Activated CD8-positive, alpha-beta memory T cell treated with anti-CD3 and anti-CD28 coated beads for 24 hours (primary cell): ENCODE measurements at places on chromosomes 6 and 20.

- DNase-seq = peak; percentile 79
Measured at GRCh38 chr6:2353412-2354137, 108.2 kb upstream of the GMDS start.

- DNase-seq = no peak
Measured at GRCh38 chr6:43833223-43833995, 63.4 kb downstream of the VEGFA start.

DNA sequence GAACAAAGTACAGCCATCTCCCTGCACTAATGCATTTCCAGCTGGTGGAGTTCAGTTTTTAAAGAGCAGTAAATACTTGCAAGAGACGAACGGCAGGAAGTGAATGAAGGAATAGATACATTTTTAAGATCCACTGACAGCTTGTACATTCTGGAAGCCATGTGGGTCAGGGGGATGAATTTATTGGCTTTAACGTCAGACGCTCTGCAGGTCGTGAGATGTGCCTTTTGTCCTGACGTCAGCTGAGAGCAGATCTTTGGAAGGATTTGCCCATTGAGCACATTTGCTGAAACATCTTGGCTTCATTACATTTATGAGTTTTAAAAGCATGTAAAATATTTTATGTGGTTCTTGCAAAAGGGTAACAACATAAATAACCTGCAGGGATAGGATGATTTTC is 29.5 kb upstream of the SALL4 start:
- no peak for DNase-seq

GRCh38 chr6:168728056-168728455 is 287.1 kb downstream of the SMOC2 start:
- DNase-seq = no peak

GRCh38 chr20:35726842-35727711 is 15.0 kb downstream of the RBM39 start:
- no peak for DNase-seq

GRCh38 chr6:15399641-15400470 is 154.0 kb downstream of the JARID2 start:
- no peak for DNase-seq

GRCh38 chr6:39082310-39082709 is 32.7 kb downstream of the SAYSD1 start:
- peak; percentile 50 for DNase-seq

GRCh38 chr6:108549741-108550140 is 11.0 kb upstream of the FOXO3 start:
- no peak for DNase-seq

DNA sequence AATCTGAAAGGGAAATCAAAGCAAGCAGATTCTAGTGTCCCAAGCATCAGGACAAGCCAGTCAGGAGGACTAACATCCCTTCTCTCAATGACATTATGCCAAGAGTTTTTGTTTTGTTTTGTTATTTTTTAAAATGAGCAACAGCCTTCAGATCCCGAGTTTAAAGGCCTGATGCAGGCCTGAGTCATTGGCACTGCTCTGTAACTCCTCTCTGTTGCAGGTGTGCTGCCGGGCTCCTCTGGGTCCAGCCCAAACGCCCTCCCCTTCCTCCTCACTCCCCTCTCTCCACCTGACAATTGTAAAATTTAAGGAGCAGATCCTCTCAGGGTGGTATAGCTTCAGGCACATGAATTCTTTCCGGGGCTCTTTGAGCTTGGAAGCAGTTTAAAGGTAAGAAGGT is 502.0 kb downstream of the BMP2 start:
- no peak for DNase-seq

DNA sequence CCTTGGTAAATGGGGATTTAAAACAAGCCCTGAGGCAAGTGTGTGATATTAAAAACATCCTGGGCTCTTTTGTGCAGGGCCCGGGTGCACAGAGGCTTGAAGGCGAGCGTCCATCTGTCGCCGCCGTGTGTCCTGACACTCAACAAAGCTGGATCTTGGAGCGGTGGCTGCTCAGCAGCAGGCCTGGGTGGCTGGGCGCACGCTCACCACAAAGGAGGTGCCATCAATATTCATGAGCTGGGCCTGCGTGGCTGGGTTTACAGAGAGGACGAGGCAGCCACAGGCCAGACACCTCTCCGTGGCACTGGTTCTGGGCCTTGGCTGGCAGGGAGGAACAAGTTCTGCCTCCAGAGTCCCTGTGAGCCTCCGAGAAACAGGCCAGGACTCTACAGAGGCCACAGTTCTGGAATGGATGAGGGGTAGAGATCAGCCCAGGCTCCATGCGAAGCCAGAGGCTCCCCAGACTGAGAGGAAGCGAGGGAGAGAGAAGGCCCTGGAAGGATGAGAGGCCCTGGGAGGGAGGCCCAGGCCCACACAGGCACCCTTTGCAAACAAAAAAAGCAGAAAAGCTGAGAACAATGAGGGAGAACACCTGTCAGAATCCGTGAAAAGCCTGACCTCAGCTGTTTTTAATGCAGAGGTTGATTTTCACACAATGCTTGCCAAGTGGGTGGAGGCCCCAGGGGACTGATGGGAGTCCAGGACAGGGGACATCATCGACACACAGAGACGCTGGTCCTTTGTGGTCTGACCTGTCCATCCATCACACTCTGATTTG is 21.9 kb downstream of the BHLHE23 start:
- no peak for DNase-seq

GRCh38 chr6:54107470-54108090 is 3.7 kb upstream of the MLIP start:
- no peak for DNase-seq

DNA sequence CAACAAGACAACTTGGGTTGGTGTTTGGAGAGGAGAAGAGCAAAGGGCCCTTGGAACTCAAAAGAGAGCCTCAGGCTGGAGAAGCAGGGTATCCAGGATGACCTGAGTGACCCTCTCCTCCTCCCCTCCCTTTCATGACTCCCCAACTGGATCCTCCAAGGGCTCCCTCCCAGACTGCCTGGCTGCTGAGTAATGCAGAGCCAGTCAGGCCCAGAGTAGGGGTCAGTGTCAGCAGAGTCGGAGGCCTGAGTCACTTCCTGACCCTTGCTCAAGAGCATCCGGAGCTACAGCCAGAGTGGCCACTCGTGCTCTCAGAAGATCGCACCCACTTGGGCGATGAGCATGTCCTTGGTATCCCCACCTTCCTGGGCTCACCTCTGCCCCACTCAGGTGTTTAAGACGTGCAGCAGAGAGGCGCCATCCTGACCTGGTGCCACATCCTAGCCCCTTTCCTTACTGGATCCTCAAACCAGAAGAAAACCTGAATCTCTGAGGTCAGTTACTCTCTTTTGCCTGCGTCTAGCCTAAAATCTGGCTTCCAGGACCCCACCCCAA is 2.8 kb upstream of the MAPK13 start:
- no peak for DNase-seq

- DNase-seq = no peak
Measured at GRCh38 chr6:108648191-108648590, 87.5 kb downstream of the FOXO3 start.

GRCh38 chr20:63003546-63003945 is 3.2 kb downstream of the BHLHE23 start:
- no peak for DNase-seq

- no peak for DNase-seq
Measured at GRCh38 chr6:7910298-7910653, 312 bp downstream of the TXNDC5 start.

DNA sequence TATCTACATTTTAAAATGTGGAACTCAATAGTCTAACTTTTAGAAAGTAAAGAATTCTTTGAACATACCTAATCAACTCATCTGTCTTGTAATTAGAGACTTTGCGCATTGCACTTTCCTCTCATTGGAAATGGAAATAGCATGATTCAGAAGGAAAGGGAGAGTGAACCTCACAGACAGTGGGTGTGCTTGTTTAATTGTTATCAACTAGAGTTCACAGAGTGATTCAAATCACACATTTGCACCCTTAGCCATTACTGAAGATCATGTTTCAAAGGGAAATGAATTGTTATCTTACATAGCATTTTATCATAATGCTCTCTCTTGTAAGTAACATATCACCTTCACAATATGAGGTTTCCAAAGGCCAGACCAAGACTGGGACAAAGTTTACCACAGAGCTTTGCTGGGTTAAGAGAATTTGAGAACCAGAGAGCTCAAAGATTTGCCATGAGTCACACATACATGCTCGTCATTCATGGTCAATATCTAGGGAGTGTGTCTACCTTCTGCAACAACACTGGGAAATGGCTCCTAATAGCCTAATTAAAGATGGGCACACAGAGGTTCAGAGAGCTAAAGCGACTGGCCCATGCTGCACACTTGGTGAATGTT is 21.5 kb downstream of the GSTA3 start:
- DNase-seq = no peak

DNA sequence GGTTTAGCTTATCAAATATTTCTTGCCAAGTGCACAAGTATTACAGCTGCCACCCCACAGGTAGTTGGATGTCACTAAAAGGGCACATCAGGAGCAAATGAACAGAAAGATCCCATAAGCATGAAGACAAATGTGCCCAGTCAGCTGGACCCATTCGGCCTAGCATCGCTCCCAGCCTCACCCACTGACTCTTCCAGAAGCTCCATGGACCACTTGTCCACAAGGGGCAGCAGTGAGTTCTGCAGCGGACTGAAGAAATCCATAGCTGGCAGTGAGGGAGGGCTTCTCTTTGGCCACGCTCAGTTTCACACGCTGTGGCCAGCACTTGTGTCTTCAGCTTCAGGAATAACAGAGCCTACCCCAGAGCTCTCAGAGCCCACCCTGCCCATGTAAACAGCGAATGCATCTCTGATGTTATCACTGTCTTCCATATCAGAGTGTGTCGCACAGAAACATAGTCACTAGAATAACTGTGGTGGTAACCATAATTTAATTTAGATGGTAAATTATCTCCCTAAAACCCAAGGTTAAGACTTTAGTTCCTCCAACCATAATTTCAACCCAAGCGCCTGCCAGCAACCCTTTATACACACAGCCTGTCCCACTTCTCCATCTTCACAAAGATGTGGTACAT is 15.8 kb downstream of the CGA start:
- DNase-seq = peak; percentile 74

- DNase-seq = no peak
Measured at GRCh38 chr6:162711376-162711775, 16.2 kb downstream of the PRKN start.

GRCh38 chr20:17661121-17661744 is 20.8 kb downstream of the RRBP1 start:
- DNase-seq = no peak

- no peak for DNase-seq
Measured at GRCh38 chr20:39294137-39294725, 332.1 kb downstream of the DHX35 start.

DNA sequence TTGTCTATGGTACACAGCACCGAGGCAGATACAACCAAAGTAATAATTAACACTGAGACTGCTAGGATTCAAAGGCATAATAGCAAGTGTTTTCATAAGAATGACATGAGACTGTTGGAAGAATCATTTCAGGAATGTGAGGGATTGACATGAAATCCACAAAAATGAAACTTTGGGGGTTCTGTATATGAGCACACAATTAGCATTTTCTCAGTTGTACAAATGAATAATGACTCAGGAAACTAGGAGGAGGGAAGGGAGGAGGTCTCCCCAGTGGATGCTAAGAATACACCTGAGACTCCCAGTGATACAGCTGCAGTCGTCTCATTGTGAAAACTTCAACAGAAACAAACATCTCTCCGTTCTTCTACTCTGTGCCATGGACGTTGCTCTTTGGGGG is 428.4 kb upstream of the PLCB4 start:
- no peak for DNase-seq

- DNase-seq = no peak
Measured at GRCh38 chr6:34247481-34248197, 1.2 kb downstream of the SMIM29 start.

- no peak for DNase-seq
Measured at GRCh38 chr20:44938637-44939036, 21.6 kb downstream of the TOMM34 start.

DNA sequence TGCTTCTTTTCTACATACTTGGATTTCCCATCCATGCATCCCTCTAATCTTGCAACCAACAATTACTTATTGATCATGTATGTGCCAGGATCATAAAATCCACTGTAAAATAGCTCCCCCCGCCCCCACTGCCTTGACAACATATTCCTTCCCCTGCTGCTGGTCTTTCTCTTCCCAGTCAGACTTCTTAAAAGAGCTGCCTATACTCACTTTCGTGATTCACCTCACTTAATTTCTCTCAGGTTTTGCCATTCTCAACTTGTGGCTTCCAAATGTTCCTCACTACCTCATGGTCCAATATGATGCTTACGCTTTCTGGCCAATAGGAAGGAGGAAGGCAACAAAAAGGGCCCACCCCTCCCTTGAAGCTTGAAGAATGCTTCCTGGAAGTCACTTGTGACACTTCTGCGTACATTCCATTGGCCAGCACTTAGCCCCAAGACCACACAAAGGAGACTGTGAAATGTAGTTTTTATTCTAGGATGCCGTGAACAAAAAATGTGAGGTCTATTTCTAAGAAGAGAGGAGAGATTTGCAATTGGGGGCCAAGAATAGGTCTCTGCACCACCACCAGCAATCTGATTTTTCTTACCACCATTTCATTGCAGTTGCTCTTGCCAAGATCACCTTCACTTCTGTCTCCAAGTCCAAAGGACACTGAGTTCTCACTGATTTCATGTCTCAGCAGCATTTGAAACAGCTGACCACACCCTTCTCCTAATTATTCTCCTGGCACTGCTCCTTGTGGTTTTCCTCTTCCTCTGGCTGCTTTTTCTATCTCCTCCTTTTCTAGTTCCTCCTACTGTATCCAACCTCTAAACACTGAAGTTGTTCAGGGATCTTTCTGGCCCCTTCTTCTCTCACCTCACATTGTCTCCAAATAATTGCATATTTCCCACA is 30.8 kb downstream of the CD164 start:
- DNase-seq = no peak

DNA sequence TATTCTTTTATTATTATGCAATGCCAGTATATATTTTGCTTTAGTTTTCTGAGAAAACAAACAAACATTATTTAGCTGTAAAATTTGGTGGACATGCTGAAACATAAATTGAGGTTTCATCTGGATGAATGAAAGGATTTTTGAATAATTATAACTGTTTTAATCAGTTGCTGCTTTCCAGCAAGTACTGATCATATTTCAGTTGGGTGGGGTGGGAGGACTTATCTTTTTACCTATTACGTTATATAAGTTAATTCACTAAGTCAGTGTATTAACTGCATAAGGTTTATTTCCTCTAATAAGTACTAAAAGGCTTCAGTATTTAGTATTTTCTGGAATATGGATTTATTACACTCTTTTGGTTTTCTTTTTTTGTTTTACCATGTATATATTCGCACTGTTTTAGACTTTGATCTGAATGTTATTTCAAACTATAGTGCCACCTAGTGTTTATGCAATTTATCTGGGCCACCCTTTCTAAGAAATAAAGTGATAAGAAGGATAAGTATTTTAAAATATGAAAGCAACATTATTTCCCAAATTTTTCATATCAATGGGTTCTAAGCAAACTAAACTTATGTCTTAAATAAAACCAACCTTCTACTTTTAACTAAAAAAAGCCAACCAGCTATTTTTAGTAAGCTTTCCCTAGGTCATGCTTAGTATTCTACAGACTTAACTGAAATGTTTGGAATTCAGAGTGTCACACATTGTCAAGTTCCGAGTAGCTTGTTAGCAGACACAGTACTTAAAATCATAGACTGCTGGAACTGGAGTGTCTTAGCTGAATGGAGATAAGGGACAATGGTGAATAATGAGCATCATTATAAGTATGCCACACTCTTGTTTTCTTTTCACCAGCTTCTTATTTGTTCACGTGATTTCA is 105.4 kb upstream of the MCHR2 start:
- DNase-seq = no peak
